Iris pigment epithelial cell (primary cell): ENCODE measurements at places on chromosomes 5 and 9.
A peak's percentile ranks its signal among the peaks of the same experiment; 100 is the strongest.

GRCh38 chr5:3518051-3518450 lies 77.6 kb upstream of the IRX1 start:
- DNase-seq = no peak

DNA sequence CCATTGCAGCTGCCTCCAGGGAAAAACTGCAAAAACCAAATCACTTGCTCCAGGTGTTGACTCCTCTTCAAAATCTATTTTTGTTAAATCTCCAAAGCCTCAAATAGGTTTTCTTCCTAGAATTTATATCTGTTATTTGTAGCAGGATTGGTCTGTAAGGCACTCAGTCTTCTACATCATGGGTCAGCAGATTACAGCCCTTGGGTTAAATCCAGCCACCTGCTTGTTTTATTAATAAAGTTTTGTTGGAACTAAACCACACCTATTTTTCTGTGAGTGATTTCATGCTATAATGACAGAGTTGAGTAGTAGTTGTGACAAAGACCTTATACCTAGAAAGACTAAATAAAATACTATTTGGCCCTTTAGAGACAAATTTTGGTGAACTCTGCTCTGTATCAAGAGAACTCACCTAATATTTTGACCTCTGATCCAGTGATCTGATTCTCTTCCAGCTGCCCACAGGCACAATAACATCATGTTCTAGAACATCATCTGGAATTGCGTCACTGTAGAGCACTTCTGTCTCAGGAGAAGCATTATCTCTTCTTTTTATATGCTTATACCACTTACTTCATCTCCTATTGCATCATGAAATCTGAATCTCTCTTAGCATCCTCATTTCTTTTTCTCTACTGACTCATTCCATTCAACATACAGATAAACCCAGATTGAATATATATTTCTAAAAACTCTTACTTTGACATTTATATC lies 130.1 kb downstream of the RPS23 start:
- peak; percentile 96 for DNase-seq

GRCh38 chr5:73962801-73963425 lies 336.9 kb downstream of the ARHGEF28 start:
- DNase-seq = peak; percentile 60

- DNase-seq = peak; percentile 99
Measured at GRCh38 chr9:115690786-115691496, 462.6 kb upstream of the PAPPA start.

DNA sequence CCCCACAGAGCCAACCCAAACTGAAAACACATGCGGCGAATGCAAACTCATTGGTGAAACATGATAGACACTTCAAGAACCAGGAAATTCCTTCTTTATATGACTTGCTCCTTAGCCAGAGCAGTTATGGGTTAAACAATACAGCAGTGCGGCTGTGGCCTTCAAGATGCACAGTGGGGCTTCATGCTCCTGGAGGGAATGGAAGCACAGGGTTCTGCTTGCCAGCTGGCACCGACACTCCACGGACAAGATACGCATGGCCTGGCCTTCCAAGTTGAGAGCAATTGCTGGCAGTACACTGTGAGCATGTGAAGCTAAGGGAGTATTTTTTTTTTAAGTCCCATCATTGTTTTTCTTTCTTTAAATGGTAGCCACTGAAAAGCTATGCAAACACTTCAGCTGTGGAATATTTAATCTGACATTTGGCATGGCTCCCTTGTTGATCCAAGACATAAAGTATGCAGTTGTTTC lies 451.6 kb upstream of the CD180 start:
- DNase-seq = peak; percentile 73

- DNase-seq = peak; percentile 74
Measured at GRCh38 chr5:146447734-146448380, 724 bp downstream of the TCERG1 start.

GRCh38 chr9:3526997-3527940 lies 1.5 kb upstream of the RFX3 start:
- peak; percentile 18 for DNase-seq
